Activated naive CD8-positive, alpha-beta T cell treated with anti-CD3 and anti-CD28 coated beads, Interleukin-2, amount 10 ng/mL, durations not matched to agents 7 days and 5 days (primary cell): ENCODE measurements at places on chromosomes 2 and 18.

DNA sequence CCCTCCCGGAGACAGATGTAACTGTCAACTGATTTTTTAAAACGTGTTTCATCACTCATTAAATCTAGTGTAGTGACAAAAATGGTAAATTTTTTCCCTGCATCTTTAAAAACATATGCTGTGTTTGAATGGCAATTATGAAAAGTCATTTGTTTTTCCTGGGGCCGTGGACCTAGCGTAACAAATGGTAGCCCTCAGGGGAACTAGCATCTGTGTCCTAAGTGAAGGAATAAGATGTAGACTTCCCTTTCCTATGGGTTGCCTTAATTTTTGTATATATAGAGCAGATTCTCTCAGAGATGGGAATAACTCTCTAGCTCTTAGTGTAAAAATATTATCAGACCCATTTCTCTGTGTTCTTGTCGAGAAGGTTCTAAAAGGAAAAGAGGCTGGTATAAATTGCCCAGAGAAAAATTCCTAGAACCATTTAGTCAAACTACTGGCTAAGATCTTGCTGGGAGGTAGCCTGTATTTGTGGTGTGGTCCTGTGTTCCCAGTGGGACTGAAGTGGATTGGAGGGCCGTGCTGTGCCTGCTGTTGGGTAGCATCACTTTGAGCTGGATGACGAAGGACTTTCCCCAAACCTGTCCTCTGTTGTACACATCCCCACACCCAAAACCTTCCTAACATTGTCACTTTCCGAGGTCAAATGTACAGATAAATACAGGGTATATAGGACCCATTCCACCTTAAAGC is 85.8 kb downstream of the LIMS1 start:
- H3K27me3 ChIP-seq: no peaks in the 10 kb centered on the region
- peak overlapping the region; percentile 90 for H3K27ac ChIP-seq
- no peaks in the 10 kb centered on the region for H3K36me3 ChIP-seq
- no peak overlapping the region for H3K4me3 ChIP-seq

DNA sequence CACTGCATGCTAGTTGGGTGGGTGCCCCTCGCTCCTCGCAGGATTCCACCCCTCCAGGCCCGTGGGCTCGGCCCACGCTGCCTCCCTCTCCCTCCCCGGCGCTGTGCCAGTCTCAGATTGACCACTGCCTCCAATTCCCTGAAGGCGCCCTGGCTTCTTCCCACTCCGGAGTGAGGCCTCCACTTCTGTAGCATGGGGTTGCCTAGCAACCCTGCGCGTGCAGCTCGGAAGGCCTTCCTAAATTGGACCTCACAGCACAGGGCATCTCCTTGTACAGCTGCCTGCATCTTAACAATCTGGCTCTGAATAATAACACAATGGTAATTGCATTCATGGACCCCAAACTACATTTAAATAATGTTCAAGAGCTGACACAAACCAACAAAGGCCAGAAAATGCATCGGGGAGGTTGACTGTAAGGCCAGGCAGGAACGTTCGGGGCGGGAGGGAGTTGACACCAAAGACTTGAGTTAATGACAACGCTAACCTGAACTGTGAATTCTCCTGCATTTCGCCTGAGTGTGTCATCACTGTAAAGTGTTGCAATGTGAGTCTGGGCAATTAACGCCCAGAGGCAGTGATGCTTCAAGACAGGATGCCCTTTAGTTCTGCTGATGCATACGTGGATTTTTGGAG is 222.9 kb downstream of the ZBTB7C start:
- H3K36me3 ChIP-seq: no peaks in the 10 kb centered on the region
- no peak for DNase-seq
- H3K27ac ChIP-seq: no peak overlapping the region
- H3K27me3 ChIP-seq: peaks cover 8% of the 10 kb centered on the region
- H3K4me1 ChIP-seq: no peaks in the 10 kb centered on the region

DNA sequence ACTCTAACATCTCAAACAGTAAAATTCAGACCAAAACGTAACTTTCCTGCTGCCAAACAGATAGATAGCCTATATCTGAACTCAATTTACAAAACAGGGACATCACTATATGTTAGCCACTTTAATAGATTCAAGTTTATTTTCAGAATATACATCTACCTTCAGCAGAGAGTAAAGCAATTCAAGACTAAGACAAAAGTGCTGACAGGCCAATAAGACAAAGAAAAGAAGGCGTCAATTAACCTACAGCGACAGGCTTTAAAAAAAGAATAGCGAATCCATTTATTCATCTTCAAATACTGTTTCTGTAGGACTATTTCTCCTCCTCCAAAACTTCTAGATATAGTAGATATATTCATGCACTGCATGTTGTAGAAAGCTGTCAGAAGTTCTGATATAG is 333.0 kb downstream of the GRB14 start:
- H3K4me1 ChIP-seq: no peaks in the 10 kb centered on the region
- H3K27me3 ChIP-seq: no peaks in the 10 kb centered on the region
- no peak for DNase-seq

- H3K27ac ChIP-seq: no peak overlapping the region
- H3K4me3 ChIP-seq: no peak overlapping the region
- no peak for DNase-seq
Measured at GRCh38 chr2:194363878-194364277, 1293.1 kb upstream of the SLC39A10 start.

- H3K36me3 ChIP-seq: peaks cover 2% of the 10 kb centered on the region
- no peak for DNase-seq
- no peaks in the 10 kb centered on the region for H3K4me1 ChIP-seq
- H3K27ac ChIP-seq: no peak overlapping the region
- peaks cover 5% of the 10 kb centered on the region for H3K27me3 ChIP-seq
- no peak overlapping the region for H3K4me3 ChIP-seq
Measured at GRCh38 chr2:113061241-113061640, 2.2 kb downstream of the IL36RN start.

DNA sequence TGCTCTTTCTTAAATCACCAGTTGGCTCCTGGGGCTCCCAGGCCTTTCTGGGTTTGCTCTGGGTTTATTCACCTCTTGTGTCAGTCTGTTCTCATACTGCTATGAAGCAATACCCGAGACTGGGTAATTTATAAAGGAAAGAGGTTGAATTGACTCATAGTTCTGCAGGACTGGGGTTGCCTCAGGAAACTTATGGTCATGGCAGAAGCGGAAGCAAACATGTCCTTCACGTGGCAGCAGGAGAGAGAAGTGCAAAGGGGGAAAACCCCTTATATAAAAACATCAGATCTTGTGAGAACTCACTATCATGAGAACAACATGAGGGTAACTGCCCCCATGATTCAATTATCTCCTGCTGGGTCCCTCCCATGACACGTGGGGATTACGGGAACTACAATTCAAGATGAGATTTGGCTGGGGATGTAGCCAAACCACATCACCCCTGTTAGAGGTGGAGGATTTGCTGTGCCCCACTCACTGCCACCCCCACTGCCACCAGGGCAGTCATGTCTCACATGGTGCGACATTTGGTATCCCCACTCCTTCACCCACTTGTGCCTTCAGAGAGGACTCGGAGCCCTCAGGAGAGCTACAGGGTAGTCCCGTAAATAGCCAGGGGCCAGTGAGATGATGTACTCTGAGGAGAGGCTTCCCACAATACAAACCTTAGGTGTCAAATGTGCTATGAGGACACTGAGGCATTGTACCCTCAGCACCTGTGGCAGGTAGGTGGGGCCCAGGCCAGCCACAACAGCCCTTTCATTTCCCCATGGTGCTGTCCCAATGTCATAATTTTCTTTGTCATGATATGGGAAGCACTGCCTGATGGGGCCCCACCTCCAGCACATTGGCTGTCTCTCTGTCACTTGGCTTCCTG is 35.7 kb downstream of the CDC42EP3 start:
- peak overlapping the region; percentile 43 for H3K4me3 ChIP-seq
- H3K27me3 ChIP-seq: no peaks in the 10 kb centered on the region
- H3K27ac ChIP-seq: peak overlapping the region; percentile 83
- peaks cover 2% of the 10 kb centered on the region for H3K36me3 ChIP-seq
- H3K4me1 ChIP-seq: peaks cover 34% of the 10 kb centered on the region
- DNase-seq: no peak
